ENCODE measurements at places on chromosomes 6 and 20. TPM values are rescaled to one million over a fixed set of nuclear protein-coding genes. Genes with fewer than 3 reads are reported as not detected.
A peak's percentile ranks its signal among the peaks of the same experiment; 100 is the strongest.

Gene TNFRSF6B
- total RNA-seq: 6.7 TPM

- DNase-seq: no peak
These were observed 38.0 kb downstream of the BMP6 start for GRCh38 chr6:7763881-7764280.

GRCh38 chr6:87068795-87069194 lies 26.1 kb downstream of the CGA start:
- no peak for DNase-seq

- DNase-seq: no peak
These were observed 98.8 kb downstream of the ASXL1 start for GRCh38 chr20:32456869-32457478.

GRCh38 chr20:34083137-34083536 lies 28.9 kb downstream of the EIF2S2 start:
- peak; percentile 99 for DNase-seq

DNA sequence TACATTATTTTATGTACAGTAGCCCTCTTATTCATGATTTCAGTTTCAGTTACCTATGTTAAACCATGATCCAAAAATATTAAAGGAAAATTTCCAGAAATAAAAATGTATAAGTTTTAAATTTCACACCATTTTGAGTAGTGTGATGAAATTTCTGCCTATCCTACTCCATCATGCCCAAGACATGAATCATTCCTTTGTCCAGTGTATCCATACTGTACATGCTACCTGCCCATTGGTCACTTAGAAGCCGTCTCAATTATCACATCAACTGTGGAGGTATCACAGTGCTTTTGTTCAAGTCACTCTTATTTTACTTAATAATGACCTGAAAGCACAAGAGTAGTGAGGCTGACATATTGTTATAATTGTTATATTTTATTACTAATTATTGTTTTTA lies 32.3 kb upstream of the PLCB4 start:
- DNase-seq: no peak

DNA sequence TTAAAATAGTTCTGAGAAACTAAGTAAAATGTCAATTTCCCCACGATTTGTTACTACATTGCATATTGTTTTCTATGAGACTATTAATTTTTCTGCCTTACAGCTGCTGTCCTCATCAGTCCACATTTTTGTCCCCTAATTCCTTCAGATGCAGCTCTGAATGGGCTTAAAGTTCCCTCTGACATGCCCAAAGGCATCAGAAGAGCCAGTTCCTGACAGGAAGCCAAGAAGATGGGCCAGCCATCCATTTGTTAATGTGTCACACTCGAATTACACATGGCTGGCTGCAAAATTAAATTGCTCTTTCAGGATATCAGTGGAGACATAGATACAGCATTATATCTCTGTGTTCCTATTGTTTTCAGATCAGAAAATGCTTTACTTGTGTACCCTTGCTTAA lies 1223.0 kb downstream of the EPHA7 start:
- DNase-seq: no peak

Gene GMDS
- 12.7 TPM for total RNA-seq

- DNase-seq: peak; percentile 47
These were observed 128.9 kb downstream of the BACH2 start for GRCh38 chr6:90167514-90168379.

GRCh38 chr6:3654898-3655297 lies 96.6 kb downstream of the PXDC1 start:
- DNase-seq: no peak

- DNase-seq: no peak
These were observed 97.1 kb downstream of the ZFAND3 start for GRCh38 chr6:37916675-37917074.

GRCh38 chr20:33082546-33082945 lies 3.1 kb downstream of the BPIFB4 start:
- no peak for DNase-seq

DNA sequence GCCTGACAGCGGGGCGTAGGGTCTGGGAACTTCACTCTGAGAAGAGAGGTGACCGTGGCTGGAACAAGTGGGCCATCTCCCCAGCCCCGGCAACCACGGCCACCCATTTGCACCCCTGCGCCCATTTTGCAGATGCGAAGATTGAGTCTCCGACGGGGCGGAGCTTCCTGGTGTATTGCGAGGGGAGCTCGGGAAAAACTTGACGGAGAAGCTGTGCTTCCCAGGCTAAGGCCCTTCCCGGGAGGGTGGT lies 653 bp downstream of the ZNF335 start:
- no peak for DNase-seq

- DNase-seq: no peak
These were observed 71.9 kb downstream of the GNAS-AS1 start for GRCh38 chr20:58778760-58779159.

- no peak for DNase-seq
These were observed 9.5 kb downstream of the CDC5L start for GRCh38 chr6:44396968-44397367.

Gene DLL1
- 5.6 TPM for total RNA-seq

Gene PPP1R18
- 44.4 TPM for total RNA-seq

DNA sequence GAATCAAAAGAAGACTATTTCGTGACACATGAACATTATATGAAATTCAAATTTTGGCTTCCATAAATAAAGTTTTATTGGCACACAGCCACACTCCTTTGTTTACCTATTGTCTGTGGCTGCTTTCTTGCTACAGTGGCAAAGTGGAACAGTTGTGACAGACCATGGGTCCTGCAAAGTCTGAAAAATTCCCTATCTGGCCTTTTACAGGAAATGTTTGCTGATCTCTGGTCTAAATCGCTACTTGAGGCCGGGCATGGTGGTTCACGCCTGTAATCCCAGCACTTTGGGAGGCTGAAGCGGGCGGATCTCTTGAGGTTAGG lies 23.1 kb upstream of the PREX1 start:
- DNase-seq: no peak

Gene HAO1
- total RNA-seq: not detected

- DNase-seq: no peak
These were observed 994.0 kb downstream of the GRIK2 start for GRCh38 chr6:102387326-102388033.

GRCh38 chr20:58056021-58056591 lies 172.3 kb downstream of the ANKRD60 start:
- DNase-seq: no peak

GRCh38 chr6:30893001-30893591 lies 8.8 kb downstream of the DDR1 start:
- no peak for DNase-seq

DNA sequence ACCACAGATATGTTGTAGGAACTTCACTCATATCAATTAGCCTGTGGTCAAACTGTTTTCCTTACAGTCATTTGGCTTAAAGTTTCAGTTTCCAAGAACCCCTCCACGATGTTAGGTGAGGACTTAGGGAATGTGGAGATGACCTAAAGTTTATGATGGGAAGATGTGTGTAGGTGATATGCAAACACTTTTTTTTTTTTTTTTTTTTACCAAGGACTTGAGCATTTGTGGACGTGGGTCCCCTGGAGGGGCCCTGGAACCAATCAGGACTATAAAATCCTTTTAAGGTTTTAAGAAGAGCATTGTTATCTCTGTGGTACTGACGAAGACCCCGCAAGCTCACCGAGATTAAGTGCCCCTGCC lies 478 bp upstream of the MTHFD1L start:
- DNase-seq: peak; percentile 70

Gene CCM2L
- not detected for total RNA-seq

Gene ZC2HC1B
- total RNA-seq: not detected

DNA sequence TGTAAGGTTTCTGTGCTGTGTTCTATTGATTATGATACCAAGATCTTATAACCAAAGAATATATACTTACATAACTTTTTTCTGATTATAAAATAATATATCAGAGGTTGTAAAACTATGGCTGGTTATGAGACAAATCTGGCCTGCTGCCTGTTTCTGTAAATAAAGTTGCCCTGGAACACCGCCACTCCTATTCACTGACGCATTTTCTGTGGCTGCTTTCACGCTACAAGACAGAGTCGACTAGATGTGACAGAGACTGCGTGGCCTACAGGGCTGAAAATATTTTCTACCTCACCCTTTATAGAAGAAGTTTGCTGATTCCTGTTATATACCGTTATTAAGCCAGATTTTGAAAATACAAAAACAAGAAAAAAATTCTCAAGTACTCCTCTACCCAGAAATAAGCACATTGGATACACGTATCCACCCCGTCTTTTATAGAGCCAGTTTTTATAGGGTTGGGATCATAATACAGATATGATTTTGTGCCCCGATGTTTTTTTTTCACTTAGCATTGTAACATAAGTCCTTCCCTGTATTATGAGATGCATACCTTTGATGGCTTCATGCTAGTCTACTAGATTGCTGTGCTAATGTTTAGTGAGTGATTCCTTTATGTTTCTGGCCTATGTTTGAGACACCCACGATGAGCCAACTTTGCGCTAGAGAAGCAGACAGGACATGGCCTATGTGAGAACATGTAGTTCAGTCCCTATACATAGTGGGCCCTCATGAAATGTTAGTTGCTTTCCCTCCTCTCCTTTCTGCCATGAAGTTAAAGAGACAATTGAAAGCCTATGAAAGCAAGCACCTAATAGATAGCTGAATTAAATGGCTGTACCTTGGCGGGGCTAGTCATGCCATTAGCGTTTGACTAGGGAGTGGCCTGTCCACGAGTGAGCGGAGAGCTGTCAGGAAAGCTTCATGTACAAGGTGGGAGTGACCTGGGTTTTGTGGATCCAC lies 98.1 kb upstream of the KCNK16 start:
- DNase-seq: peak; percentile 51

GRCh38 chr6:49264909-49265308 lies 198.1 kb downstream of the MMUT start:
- no peak for DNase-seq

DNA sequence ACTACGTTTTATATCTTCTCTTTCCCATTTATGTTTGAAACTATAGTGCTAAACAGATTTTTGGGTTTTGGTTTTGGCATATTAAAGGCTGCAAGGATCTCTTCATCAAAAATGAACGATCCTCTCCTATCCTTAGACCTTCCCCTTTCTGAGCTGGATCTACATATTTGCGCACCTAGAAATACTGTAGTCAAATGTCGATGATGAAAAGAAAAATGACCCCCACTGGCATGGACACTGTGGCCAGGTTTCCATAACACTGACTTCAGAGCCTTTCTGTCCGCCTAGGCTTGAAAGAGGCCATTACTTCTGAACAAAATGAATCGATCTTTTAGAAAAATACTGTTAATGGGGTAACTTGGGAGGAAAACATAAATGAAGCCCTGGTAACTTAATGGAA lies 5.8 kb downstream of the FLRT3 start:
- no peak for DNase-seq

Gene WDR46
- total RNA-seq: 55.2 TPM

- DNase-seq: no peak
These were observed 603.3 kb upstream of the PTCHD4 start for GRCh38 chr6:48714250-48714649.

Gene PTCRA
- total RNA-seq: not detected

Gene TSBP1
- total RNA-seq: not detected

Gene HTR1B
- total RNA-seq: not detected

Gene DYNLT2
- total RNA-seq: 1.0 TPM

Gene LHFPL5
- not detected for total RNA-seq

DNA sequence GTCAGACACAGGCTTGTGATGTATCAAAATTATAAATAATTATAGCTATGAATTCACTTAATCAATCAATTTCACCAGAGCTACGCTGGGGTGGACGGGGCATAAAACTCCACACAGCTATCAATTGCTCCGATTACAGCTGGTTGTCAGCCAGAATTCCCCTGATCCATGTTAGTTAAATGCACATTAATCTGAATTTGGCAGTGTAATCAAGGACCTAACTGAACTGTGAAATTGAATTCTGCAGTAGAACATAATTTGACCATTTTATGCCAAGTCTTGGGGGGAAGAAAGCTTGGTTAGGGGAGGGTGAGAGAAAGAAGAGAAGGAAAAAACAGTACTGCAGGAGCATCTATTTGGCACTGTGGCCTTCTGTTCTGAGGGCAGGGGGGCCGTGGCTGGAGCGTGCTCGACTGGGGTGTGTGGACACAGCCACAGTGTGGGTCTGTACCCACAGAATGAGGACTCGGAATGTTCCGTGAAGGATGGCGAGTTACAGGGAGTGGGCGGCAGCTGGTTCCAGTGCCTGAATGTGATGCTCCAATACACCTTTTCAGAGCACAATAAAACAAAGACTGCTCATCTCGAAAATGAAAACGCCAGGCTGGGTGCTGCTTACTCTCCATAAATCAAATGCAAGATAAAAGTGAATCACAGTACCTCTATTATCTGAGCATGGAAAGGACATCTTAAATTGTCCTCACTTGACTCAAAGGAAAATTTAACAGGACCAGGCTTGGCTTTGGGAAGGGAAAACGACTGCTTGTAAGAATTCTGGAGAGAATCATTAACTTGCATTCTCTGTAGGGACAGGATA lies 59.2 kb downstream of the LAMP5 start:
- no peak for DNase-seq

- DNase-seq: no peak
These were observed 15.8 kb downstream of the RRP36 start for GRCh38 chr6:43037197-43037596.

DNA sequence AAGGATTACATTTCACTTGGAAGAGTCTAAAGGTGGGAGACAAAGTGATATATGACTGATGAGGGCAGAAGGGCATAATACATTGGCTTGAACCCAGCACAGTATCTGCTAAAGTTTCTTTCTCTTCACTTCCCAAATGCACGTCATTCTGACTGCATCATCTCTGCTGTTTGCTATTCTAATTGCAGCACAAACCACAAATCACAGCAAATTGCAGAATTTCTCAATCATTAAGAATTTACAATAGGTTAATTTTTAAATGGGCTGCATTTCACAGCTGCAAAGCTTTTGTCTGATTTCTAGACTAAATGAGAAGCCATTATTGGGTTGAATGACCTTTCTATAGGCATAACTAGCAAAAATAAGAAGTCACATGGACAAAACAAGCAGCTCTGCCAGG lies 337.0 kb downstream of the RNGTT start:
- peak; percentile 33 for DNase-seq

DNA sequence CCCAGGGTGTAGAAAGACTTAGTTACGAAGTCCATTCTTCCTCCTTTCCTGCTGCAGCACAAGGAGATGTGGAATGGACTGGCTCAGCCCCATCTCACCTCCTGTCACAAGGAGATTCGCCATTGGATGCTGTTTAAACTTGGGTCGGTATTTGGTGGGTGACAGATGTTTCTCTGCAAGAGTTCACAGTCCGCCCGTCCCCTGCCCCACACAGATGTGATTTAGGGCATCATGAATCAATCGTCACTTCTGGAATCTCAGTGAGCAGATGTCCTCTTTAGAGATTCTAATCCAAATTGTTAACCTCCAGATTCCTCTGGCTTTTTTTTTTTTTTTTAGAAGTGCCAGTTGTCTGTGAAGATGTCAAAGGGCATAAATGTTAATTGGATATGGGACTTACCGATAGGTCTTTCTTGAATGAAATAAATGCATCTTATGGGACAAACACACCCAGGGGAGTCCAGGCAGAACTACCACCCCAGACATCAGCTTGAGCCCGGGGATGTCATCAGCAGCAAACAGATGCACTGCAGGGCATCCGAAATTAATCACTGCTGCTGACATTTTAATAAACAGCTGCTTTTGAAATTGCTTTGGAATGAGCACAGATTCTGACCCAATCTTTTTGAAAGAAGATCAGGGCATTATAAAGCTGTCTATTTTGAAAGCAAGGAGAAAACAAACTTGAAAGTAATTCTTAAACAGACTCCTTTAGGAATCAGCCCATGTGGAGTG lies 117.6 kb upstream of the CDH4 start:
- no peak for DNase-seq

- DNase-seq: no peak
These were observed 46.4 kb downstream of the CLVS2 start for GRCh38 chr6:123042401-123042800.

- peak; percentile 13 for DNase-seq
These were observed 51.5 kb upstream of the E2F3 start for GRCh38 chr6:20350215-20350614.

- DNase-seq: peak; percentile 0
These were observed 303.6 kb downstream of the TRDN start for GRCh38 chr6:123333000-123333756.
